ENCODE measurements at places on chromosomes 7 and 10.

GRCh38 chr7:1536743-1537534, 6.4 kb downstream of the MAFK start:
- DNase-seq: peak; percentile 78

GRCh38 chr10:94403380-94404213, 1.3 kb downstream of the TBC1D12 start:
- peak; percentile 81 for DNase-seq

- no peak for DNase-seq
Observed at GRCh38 chr10:15700078-15700674, 19.5 kb downstream of the ITGA8 start.

DNA sequence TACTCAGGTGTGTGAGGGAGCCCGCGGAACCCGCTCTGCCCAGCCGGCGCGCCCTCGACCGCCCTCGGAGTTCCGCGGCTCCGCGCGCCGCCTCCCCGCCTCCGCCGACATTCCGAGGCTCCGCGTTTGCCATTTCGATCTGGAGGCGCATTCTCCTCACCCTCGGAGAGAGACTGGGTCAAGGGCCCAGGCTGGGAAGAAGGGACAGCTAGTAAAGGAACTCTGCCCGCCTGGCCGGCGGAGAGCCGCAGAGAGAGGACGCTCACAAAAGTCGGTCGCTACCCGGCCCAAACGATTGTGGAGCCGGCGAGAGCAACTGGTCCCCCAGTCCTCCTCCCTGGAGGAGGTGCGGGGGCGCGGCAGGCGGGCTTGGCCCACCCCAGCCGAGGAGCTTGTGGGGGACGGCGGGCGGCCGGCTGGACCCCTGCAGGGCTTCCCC, 74.5 kb upstream of the LEP start:
- DNase-seq: no peak

- no peak for DNase-seq
Observed at GRCh38 chr10:97416565-97416964, 9.4 kb upstream of the PGAM1 start.

DNA sequence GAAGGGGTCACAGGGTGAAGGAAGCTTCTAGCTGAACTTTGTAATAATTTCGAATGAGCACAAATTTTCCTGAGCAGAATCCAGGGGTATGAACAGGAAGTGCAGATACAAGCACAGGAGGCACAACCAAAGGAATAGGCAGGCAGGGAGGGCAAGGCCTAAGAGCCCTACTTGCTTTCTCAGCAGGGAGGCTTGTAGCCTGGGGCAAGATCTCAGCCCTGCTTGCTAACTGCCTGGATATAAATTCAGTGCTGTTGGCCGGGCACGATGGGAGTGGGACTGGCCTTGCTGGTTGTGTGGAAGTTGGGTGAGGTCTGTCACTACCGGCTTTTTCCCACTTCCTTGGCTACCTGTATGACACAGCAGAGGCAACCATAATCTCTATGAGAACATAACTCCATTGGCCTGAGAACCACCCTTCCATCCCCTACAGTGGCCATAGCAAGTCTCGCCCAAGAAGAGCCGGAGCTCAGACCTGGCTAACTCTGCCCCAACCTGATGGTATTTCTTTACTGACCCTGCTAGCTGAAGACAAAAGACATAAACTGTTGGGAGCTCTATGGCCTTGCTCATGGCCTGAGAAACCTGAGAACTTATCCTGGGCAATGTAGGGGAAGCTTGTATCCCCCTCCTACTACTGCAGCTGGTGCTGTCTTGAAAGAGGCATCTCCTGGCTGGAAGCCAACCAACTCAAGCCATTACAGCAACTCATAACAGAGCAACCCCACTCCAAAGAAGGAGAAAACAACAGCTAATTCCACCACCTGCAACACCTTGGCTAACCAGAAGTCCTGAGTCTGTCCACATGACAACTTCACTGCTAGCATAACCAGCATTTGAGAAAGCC, 27.6 kb downstream of the CLDN12 start:
- no peak for DNase-seq

- no peak for DNase-seq
Observed at GRCh38 chr7:13062631-13063030, 375.2 kb downstream of the ARL4A start.

GRCh38 chr10:50556237-50557120, 67.3 kb downstream of the SGMS1 start:
- DNase-seq: no peak

GRCh38 chr10:74437822-74438221, 286.8 kb downstream of the ADK start:
- DNase-seq: no peak

- DNase-seq: no peak
Observed at GRCh38 chr7:139523199-139523941, at the start of gene CLEC2L. Gene CLEC2L, plus strand, starts transcription at chr7:139523685. Its CDS starts 243 bp downstream, at chr7:139523928.

DNA sequence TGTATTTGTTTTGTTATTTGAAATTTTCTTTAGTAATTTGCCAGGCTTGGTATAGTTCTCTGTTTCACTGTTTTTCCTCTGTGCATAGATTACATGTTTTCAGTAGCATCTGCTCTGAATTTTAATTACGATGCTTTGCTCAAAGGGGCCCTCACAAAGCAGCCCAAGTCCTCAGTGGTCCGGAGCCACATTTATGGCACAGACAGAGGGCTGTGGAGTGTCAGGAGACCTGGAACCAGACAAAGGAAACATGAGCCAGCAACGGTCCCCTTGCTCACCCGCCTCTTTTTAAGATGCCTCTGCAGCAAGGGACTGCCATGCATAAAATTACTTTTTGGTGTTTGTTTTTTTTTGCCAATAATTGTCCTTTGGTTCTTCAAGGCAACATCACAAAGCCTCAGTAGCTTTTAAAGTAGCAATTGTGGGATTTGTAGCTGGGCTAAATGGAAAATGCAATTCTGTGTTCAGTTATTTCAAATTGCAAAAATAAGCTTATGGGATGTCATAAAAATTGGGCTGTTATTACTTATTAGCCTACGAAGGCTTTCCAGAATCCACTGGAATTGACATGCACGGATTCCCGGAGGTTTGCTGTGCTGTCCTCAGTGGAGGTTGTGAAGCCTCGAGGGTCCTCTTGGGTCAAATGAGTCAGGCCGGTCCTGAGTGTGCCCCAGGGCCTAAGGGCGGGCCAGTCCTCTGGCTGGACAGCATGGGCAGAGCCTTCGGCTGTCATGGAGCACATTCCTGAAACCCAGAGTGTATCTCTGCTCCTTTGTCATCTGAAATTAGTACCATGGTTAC, 422.8 kb downstream of the GLRX3 start:
- no peak for DNase-seq

- no peak for DNase-seq
Observed at GRCh38 chr10:30134171-30134945, 75.0 kb upstream of the JCAD start.

GRCh38 chr7:55550010-55550663, 22.2 kb downstream of the VOPP1 start:
- DNase-seq: no peak
